NCI-H510A (cell line): ENCODE measurements at places on chromosomes 13 and 19.

- no peak for DNase-seq
These were observed 8.5 kb upstream of the ABHD17A start for GRCh38 chr19:1893791-1894190.

DNA sequence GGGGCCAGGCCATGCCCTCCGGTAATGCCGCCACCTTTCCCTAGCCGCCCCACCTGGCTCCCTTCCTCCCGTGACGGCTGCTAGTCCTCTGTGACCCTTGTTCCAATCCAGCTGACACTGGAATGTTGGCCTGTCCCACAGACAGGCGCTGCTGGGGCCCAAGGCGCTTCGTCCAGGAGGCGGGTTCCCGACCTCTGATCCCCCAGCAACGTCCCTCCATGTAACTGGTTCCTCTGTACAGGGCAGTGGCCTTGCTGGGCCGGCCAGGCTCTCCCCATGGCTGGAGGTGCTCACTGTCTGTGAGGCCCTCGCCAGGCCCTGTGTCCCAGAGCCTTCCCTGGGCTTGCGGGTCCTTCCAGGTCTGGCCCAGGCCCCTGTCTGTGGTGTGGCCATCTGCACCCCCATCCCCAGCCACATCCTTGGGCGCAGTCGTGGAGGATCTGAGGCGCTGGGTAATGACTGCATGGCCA lies 6.8 kb upstream of the GRIN3B start:
- no peak for DNase-seq

GRCh38 chr19:447816-448560 lies 12.8 kb downstream of the SHC2 start:
- DNase-seq = no peak

- DNase-seq = no peak
These were observed 4.7 kb downstream of the TEX30 start for GRCh38 chr13:102768909-102769308.

- DNase-seq = no peak
These were observed 43.5 kb downstream of the LRCH1 start for GRCh38 chr13:46596466-46596865.

GRCh38 chr13:30418075-30418716 lies 4.1 kb upstream of the UBE2L5 start:
- no peak for DNase-seq

GRCh38 chr13:52411629-52412028 lies 5.7 kb upstream of the THSD1 start:
- DNase-seq = no peak

- DNase-seq = no peak
These were observed 5.0 kb upstream of the PTGER1 start for GRCh38 chr19:14479975-14480699.

- no peak for DNase-seq
These were observed 40.4 kb upstream of the PDCD5 start for GRCh38 chr19:32540621-32541020.

GRCh38 chr13:94712287-94712811 lies at the start of gene SOX21:
Gene SOX21 (minus strand): TSS chr13:94712545. CDS start chr13:94712049, 496 bp downstream.
- DNase-seq = no peak

GRCh38 chr13:96994017-96994857 lies at the start of gene OXGR1:
Gene OXGR1 (minus strand): TSS chr13:96994476. CDS start chr13:96987759, 6,717 bp downstream.
- no peak for DNase-seq

GRCh38 chr19:53621885-53622740 lies 9.7 kb upstream of the DPRX start:
- DNase-seq = no peak

- DNase-seq = no peak
These were observed 46.1 kb downstream of the MAP4K1 start for GRCh38 chr19:38571682-38572081.

DNA sequence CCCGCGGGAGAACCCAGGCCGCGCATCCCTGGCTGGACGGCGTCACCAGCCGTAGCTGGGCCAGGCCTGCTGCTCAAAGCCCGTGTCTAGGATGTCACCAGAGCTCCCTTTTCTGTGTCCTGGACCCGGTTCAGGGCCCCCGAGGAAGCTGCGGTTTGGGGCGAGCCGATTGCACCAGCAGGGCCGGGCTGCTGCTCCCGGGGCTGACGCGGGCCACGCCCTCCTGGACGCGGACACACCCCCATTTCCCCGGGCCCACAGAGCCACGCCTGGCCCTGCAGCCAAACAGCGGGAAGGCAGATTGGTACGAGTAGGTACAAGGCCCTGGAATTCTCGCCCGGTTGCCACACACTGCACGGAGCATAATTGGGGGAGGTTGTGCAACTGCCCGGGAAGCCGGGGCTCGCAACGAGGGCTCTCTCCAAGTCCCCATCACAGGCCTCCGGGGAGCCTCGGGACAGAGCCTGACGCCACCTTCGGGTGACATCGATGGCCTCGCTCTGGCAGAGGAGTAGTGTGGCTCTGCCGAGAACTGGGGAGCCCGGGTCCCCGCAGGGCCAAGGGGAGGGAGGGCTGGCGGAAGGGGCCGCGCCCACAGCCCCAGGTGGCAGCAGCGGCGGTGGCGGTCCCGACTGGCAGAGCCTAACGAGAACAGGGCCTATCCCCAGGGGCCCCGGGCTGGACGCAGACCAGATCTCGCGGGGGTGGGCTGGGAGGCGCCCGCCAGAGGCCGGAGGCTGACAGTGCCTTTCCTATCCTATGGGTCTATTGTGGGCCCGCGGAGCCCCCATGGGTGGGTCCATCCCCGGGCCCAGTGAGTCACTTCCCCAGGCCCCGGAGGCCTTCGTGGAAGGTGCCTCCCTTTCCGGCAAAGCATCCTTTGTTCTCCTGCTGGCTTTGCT lies 23.5 kb downstream of the KCTD15 start:
- DNase-seq = no peak

DNA sequence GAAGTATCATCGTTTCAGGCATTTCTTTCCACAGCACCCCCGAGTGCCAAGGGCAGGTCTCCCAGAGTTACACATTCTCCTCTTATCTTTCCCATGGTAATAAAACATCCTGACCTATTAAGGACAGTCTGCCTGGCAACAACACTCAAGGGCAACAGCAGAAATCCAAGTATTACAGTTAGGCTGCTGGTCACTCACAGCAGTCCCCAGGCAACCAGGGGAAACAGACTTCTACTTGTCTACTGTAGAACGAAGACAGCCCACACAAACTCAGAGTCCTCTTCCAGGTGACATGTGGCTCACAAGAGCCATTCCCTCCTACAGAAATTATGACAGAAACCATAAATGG lies 24.3 kb downstream of the RCBTB1 start:
- DNase-seq = no peak

- DNase-seq = no peak
These were observed at the start of gene PMIS2 for GRCh38 chr19:35585848-35586247. Gene PMIS2 (plus strand): TSS chr19:35586173. CDS start chr19:35586260, 87 bp downstream.

DNA sequence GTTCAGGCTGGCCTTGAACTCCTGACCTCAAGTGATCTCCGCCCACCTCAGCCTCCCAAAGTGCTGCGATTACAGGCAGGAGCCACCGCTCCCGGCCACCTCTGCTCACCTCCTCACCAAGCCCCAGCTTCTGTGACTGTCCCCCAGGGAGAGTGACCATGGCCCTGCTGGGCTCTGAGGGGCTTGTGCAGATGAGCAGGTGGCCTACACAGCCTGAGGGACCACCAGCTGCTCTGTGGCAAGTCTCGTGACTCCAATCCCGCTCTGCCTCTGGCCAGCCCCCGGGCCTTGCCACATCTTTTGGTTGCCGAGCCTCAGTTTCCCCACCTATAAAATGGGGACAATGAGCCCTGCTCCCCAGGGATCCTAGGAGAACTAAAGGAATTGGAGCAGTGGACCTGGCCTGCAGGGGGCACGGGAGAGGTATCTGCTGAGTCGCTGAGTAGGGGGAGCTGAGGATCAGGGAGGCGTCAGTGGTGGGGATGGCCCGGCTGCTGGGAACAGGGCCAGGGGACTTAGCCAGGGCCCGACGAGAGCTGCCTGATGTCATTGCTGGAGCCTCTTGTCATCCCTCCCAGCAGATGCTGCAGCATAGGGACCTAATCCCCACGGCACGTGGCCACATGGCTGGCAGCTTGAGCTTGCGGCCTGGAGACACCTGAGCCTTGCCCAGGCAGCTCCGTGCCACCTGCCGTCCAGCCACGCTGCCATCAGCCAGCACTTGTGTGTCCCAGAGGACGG lies 74.7 kb downstream of the GADD45B start:
- no peak for DNase-seq

DNA sequence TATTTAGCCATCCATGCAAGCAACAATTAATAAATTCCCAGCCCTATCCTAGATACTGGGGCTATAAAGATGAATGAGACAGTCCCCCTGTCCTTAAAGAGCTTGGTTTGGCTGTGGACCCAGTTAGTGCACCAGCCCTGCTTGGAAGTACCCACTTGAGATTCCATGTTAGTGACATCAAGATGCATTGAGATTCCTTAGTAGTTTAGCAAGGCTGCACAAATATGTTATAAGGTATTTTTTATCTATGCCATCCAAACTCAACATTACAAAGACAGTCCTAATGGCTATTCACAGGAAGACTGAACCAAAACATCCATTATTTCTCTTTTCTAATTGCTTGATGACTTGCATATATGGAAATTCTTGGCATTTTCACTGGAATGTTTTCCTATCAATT lies 48.8 kb upstream of the RAP2A start:
- DNase-seq = no peak

GRCh38 chr19:18683958-18684641 lies 620 bp downstream of the CRTC1 start:
- DNase-seq = no peak

GRCh38 chr13:35672611-35673010 lies 196.1 kb upstream of the MAB21L1 start:
- no peak for DNase-seq

DNA sequence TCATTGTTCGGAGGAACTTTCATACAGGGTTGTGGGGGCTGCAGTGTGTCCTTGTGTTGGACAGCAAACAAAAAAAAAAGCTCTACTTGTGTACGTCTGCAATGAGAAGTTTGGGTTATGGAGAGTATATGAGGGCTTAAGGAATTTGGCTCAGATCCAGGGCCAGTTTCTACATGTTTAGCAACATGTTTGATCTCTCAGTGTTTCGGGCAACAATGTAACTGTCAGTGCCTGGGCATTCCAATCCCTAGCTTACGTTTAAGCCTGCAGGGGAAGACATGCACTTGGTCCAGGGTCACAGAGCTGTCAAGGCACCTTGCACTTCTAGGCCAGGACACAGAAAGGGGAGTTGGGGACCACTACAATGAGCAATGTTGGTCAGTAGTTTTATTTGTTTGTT lies 13.9 kb downstream of the ZNF543 start:
- no peak for DNase-seq

DNA sequence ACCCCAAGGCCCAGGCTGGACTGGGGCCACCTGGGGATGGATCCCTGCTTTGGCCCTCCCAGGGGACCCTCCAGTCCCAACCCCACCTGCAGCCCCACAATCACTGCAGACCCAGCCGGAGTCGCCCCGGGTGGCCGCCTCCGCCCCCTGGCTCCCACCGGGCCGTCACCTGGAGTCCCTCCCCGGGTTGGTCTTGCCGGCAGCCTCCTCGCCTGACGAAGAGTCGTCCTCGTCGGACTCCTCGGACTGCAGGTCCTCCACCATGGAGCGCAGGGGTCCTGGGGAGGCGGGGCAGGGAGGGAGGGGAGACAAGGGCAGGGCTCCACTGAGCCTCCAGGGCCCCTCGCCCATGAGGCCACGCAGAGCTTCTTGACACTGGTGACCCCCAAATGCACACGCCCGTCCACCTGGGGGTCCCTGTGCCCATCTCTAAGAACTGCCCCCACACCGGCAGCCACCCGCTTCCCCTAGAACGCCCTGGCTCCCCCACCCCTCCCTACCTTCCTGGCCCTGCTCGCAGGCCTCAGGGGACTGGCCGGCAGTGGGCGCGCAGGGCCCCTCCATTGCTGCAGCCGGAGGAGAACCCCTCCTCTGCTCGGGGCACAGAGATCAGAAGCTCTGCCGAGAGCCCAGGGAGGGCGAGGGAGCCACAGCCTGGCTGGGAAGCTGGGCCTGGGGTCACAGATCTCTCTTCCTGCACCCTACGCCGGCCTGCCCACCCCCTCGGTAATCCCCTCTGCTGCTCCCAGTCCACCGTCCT lies 63.4 kb downstream of the MLLT1 start:
- no peak for DNase-seq

- no peak for DNase-seq
These were observed 5.1 kb downstream of the IRGC start for GRCh38 chr19:43720936-43721335.

- DNase-seq = no peak
These were observed 7.6 kb upstream of the ALOX5AP start for GRCh38 chr13:30727491-30728355.

DNA sequence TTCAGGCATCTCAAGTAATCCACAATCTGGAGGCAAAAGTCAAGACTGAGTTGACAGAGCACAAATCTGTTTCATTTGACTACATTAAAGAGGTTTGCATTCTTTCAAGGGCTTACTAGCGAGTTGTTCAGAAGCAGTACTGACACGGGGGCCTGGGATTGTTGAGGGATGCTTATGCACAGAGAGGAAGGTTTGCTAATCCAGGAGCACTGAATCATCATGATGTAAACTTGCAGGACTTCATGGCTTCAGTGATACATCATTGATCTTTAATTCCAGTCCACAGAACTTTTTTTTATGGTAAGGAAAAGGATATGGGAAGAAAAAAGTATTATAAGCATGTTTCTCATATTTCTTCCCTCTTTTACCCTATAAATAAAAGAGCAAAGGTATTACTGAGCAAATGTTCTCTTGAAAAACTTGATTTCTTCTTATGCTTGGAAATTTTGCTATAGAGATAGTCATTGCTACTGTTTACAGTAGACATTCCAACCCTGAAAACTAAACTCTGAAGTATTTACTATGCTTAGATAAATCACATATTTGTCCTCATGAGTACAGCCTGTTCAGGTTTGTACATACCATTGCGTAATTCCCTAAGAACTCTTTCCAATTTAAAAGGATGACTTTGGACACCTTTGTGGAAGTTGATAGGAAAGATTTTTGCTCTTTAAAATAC lies 65.8 kb upstream of the KPNA3 start:
- DNase-seq = no peak

DNA sequence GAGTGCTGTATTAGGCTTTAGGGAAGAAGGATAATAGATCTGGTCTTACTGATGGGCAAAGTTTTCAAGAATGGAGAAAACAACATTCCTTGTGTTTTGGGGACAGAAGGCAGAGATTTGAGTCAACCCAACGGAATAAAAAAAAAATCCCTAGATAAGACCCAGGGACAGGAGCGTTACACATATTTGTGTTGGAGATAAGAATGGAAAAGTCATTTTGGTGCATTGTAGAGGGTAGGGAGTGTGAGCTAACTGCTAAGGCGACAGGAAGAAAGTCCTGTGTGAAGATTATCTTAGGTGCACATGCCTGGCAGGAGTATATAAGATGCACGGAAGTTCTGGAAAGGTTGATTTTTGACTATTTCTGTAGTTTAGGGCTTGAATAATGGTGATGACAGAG lies 450.3 kb upstream of the ARGLU1 start:
- no peak for DNase-seq
